ENCODE measurements at places on chromosomes 1 and 21.
A peak's percentile ranks its signal among the peaks of the same experiment; 100 is the strongest.

DNA sequence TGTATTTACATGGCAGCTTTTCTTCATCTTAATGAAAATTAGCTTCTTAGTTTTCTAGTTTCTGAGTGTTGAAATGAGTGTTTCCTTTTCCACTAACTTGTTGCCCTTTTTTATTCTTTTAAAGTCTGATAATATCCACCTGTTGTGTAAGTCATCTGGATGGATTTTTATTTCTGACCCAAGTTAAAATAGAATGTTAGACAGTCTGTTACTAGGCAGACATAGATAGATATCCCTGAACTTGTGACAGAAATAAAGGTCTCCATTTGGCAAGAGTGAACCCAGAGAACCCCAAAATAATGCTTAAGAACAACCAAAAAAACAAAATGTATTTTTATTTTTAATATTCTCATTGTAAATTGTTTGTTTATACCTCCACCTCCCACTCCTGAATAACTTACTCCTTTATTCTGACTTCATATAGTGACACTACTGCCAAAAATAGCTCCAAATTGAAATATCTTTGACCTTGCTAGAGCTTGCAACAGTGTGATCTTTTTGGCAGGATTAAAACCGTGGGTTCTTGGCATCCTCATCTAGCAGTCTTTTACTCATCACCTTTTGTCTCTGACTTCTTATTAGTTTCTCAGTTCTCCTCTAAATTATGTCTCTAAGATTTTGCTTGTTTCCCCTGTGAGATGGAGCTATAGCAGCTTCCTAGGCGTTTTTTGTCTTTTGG is 26.9 kb upstream of the SH3D21 start:
- DNase-seq = no peak

GRCh38 chr1:16913181-16913832 is 8.4 kb upstream of the CROCC start:
- no peak for DNase-seq

DNA sequence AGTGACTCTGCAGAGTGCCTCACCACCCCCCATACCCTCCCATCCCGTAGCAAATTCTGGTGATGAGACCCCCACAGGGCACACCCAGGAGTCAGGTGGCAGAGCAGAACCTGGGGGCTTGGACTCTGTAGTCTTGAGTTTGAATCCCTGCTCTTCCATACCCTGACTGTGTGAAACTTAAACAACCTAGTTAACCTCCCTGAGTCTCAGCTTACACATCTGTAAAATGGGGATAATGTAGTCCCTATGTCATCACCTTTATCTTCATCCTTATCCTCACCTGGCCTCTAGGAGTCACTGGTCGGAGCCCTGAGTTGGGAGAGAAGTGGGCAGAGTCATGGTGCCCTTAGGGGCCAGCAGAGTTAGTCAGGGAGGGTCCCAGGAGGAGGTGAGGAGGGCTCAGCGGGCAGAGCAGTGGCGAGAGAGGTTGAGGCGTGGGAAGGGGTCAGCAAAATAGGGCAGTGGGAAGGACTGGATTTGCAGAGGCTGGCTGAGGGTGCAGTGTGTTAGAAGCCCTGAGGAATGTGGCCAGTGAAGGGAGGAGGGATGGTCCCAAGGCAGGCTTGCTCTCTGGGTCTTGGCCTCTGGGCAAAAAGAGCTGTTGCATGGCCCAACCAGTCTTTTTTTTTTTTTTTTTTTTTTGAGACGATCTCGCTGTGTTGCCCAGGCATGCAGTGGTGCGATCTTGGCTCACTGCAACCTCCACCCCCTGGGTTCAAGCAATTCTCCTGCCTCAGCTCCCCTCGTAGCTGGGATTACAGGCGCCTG is 18.6 kb downstream of the C1orf167 start:
- no peak for DNase-seq

GRCh38 chr1:89581859-89582258 is 51.1 kb upstream of the LRRC8C start:
- no peak for DNase-seq

DNA sequence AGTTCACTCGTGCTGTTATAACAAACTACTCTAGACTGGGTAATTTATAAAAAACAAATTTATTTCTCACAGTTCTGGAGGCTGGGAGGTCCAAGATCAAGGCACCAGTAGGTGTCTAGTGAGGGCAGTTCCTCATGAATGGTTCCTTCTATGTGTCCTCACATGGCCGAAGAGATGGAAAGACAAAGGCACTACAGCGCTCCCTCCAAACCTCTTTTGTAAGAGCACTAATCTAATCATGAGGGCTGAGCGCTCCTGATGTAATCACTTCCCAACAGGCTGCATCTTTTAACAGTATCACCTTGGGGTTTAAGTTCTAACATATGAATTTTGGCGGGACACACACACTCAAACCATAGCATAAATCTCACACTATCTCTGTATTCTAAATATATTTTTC is 54.0 kb upstream of the KANK4 start:
- no peak for DNase-seq

- DNase-seq = no peak
These were observed 1341.7 kb downstream of the PLA2G4A start for GRCh38 chr1:188170411-188170810.

DNA sequence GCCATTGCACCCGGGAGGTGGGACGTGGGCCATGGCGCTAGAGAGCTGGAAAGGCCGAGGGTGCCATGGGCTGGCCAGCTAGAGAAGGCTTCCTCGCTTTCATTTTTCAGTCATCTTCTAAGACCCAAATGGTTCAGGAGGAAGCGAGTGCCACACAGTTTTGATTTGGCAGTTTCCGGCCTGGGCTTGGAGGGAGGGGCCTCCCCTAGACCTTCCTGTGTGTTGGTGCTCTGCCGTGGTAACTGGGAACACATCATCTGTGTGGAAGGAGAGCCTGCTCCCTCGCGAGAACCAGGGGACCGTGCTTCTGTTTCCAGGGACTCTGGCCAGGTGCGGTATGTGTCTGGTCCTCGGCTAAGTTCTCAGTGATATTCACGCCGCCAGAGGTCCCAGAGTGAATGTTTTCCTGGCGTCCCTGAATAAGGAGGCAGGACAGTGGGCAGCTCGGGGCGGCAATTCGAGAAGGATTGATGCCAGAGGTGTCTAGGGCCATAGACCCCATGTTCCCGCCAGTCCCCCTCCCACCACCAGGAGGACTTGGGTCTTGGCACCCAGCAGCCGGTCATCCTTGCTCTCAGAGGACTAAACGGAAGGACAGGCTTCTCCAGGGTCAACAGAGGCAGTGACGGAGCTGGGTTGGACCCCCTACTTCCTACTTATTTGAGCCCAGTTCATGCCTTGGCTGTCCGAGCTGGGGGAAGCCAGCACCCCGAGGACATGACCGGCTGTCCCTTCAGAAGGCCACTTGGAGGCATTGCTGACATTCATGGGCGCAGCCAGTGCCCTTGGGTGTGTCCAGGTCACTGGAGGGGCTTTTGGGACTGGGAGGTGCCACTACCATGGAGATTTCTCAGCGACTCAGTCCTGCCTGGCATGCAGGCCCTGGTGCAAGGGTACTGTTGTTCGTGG is 2.7 kb upstream of the NPHP4 start:
- no peak for DNase-seq

DNA sequence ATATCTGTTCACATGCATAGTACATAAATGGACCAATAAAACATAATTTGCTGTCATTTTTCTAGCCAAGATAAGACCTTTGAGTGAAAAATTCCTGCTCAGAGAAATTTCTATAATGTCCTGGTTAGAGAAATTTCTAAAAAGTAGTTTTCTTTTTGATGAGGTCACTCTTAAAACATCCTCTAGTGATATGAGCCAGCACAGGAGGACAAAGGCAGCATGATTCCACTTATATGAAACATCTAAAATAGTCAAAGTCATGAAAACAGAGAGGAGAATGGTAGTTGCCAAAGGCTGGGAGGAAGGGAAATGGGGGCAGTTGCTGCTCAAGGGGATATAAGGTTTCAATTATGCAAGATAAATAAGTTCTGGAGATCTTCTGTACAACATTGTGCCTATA is 239.4 kb downstream of the BACH1 start:
- DNase-seq = no peak

DNA sequence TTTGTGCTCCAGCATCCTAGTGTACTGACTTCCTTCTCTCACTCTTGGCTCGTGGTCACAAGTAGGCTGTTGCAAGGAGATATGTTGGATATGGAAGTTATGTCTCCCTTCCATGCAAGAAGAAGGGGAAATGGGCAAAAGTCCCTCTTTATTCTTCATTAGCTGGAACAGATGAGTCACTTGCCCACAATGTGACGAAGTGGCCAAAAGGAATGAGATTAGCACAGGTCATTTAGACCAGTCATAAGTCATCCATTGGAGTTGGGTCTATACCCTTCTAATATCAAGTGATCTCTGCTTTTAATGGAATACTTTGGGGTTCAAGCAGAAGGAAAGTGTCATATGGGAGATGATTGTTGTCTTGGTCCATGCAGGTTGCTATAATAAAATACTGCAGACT is 91.2 kb upstream of the NGF start:
- no peak for DNase-seq

DNA sequence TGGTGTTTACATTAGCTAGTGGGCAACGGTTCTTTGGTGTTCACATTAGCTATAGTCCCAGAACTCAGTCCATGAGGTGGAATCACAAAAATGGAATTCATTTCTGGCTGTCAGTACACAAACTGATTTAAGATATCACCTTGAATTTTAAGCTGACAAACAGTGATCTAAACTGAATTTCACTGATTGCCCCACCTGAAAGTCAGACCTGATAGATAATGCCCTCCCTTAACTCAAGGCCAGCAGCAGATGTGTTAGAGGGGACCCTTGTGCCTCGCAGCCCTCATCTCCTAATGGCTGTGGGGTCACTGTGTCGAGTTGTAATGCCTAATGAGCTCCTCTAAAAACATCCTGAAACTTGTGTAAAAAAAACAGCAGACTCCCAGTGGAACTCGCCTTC is 8.6 kb downstream of the ARF1 start:
- DNase-seq = no peak

- no peak for DNase-seq
These were observed 472.0 kb downstream of the CAMTA1 start for GRCh38 chr1:7257225-7257624.

DNA sequence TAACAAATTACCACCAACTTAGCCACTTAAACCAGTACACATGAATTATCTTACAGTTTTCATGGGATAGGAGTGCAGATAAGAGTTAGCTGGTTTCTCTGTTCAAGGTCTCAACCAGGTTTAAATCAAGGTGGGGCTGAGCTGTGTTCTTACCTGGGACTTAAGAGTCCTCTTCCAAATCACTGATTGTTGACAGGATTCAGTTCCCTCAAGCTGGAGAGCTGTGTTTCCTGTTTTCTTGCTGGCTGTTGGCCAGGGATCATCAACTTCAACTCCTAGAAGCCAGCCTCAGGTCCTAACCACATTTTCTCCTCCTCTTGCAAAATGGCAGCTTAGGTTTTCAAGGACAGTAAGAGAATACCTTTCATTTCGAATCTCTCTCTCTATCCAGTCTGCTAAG is 123.8 kb upstream of the CHRM3 start:
- DNase-seq = no peak

- peak; percentile 22 for DNase-seq
These were observed 8.7 kb downstream of the SZRD1 start for GRCh38 chr1:16375521-16376340.

DNA sequence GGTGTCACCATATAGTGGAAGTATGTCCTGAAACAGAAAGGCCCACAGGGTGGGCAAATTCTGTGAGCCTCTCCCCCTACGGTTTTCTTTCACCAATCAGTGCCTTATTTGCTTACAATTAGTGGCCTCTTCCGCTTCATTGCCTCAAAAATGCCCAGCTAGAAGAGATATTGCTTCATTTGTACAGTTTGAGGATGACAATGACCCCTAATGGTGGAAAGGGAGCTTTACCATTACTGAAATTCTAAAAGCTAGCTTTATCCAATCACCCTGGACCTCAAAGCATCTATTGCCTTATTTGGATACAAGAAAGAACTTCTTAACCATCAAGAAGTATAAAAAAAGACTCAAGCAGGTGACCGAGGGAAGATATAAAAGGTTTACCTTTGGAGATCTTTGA is 49.6 kb downstream of the LRRC71 start:
- no peak for DNase-seq

DNA sequence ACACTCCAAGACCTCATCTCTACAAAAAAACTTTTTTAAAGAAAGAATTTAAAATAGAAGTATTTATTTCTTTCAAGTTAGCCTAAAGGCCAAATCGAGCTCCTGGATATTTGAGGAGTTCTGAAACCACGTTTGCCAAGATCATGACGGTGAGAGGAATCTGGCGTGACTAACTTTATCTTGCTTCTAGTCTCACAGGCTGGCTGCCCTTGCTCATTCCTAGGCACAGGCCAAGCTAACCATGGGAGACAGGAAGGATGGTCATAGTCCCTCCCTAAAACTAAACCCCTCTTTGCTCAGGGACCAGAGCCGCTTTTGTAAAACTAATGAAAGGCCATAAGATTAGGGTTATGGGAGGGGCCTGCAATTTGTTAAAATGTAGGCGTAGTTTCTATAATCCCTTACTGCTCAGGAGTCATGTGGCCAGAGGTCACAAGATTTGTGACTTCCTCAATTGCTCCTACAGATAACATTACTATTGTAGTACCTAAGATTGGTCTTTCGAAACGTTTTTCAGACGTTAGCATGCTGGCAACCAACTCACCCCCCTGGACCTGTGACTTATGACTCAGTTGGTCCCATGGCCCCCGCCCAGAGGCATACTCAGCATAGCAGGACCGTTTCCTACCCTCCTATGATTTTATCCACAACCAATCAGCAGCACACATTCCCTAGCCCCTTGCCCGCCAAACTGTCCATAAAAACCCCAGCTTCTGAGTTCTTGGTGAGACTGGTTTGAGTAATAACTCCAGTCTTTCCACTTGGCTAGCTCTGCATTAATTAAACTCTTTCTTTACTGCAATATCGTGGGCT is 425.0 kb downstream of the SMYD3 start:
- no peak for DNase-seq

DNA sequence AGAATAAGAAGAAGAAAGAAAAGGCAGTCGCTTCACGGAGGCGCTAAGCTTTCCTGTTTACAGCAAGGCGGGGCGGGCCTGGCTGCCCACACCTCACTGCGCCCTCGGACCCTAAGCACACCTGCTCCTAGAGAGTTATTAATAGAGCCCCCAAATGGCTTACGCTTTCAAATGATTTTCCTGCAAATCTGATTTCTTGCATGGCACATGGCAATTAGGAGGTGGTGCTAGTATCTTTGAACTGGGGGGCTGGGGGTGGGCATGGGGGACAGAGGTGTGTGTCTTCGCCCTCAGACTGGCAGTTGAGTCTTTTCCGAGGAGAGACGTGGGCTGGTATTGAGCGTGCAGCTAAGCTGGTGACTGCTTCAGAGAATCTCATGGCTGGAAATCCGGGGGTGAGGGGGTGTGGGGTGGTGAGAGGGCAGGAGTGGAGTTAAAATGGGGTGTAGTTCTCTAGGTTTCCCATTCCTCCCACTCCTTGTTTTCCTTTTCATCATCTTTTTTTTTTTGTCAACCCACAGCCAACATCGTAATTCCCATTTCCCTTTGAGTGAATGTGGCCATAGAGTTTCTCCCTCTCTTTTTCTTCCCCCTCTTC is 1.3 kb downstream of the S1PR1 start:
- no peak for DNase-seq

- no peak for DNase-seq
These were observed 111.7 kb downstream of the LACTBL1 start for GRCh38 chr1:22860883-22861385.

DNA sequence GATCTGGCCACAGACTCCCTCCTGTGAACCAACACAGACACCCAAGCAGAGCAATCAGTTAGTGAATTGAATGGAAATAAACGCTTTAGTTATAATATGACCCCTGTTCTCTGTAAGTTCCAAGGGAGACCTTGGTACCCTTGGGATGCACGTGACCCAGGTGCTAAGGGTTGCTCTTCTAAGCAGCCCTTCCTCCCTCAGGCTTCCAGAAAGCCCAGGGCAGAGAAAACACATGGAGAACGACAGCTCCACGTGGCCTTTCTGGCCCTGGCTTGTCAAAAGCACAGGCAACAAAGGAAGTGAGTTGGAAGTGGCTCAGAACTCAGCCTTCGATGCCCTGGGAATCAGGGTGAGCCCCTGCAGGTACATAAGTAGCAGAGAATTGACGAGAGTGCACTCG is 57.4 kb downstream of the LACTBL1 start:
- no peak for DNase-seq
